Mucosa of descending colon (tissue), 3 donors: ENCODE measurements at places on chromosomes 2 and 18.
A peak's percentile ranks its signal among the peaks of the same experiment; 100 is the strongest.

GRCh38 chr2:65231892-65232477 lies 4.4 kb downstream of the ACTR2 start:
- DNase-seq: no peak

DNA sequence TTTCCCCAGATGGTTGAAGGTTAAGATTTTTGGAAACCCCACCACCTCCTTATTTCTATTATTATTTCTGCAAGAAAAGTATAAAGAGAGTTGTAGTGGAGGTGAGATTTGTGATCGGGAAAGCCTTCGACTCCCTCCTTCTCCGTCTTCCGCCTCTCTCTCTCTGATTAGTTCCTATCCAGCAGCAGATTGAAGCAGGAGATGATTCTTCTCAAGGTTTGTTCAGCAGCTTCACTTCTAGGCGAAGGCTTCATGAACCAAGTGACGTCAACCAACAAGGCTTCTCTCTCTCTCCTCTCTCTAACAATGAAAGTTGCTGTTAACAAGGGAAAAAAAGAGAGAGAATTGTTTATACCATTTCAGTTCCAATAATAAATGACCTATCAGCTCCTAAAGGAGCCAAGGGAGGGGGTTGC lies at the start of gene BAZ2B:
TSS of gene BAZ2B (minus strand) at position 263 of the 416 bp plus-strand sequence. CDS start 137,829 bp downstream, outside the sequence.
- DNase-seq: no peak

DNA sequence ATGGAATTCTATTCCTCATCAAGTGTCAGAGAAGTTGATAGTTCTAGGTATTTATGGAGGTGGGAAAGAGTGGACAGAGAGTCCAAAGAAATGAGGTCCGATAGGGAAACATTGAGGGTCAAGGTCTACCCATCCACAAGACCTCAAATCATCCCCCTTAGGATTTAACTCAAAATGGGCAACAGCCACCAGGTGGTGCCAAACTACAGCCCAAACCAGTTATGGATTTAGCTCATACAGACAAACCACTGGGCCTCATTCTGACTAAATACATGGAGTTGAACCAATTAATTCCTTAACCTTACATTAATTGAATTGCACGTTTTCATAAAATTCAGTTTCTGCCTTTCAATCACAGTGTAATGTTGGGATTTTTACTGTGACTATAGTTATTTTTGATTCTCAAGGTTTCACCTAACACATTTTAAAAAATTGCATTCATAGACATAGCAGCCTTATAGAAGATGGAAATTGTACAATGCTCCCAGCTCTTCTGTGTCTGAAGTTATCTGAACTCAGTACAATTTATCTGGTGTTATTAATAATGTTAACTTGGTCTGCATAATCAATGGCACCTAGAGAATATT lies 98.2 kb upstream of the HNMT start:
- DNase-seq: no peak

DNA sequence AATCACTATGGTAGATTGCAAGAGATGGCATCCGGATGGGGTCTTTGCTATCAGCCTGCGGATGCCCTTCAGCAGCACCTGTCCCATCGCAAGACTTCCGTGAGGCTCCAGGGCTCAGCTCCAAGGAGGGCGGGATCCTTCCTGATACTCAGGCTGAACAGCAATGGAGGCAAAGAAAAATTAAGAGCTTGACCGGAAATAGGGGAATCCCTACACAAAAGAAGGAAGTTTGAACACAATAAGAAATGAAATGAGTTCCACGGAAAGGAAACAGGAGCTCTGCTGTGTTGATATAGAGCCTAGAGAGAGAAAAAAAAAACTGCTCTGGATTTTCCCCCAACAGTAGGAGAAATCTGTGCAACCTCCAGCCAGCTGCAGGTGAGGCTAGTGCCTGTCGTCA lies 91.9 kb downstream of the ARL4C start:
- no peak for DNase-seq

- no peak for DNase-seq
These were observed 592 bp upstream of the CAD start for GRCh38 chr2:27216416-27217137.

- no peak for DNase-seq
These were observed 177.5 kb downstream of the RBM43 start for GRCh38 chr2:151083856-151084795.

DNA sequence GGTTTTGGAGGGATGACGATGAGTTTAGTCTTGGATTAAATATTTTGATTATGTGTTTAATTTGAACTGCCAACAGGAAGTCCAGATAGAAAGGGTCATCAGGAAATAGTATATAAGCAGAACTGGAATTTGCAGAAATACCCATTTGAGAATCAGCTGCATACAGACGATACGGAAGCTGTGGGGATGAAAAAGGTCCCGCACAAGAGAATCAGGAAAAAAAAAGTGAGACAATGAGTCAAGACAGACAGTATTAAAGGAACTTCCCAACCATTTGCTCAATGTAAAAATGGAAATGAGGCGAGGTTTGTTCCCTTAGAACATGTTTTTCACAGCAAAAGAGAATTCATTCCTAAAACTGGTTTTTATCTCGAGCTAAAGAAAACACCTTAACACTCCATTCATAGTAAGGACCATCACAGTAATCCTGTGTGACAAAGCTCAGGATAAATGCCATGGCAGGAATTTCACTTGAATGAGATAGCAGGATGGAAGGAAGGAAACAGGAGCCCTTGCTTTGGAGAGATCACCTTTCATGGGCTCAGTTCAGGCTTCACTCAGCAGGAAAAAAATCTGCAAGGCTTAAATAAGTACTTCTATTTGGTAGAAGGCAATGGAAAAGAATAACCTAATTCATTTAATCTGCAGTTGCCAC lies 29.3 kb downstream of the BCL2 start:
- no peak for DNase-seq

- no peak for DNase-seq
These were observed 211.9 kb upstream of the SMIM21 start for GRCh38 chr18:75639472-75639831.

DNA sequence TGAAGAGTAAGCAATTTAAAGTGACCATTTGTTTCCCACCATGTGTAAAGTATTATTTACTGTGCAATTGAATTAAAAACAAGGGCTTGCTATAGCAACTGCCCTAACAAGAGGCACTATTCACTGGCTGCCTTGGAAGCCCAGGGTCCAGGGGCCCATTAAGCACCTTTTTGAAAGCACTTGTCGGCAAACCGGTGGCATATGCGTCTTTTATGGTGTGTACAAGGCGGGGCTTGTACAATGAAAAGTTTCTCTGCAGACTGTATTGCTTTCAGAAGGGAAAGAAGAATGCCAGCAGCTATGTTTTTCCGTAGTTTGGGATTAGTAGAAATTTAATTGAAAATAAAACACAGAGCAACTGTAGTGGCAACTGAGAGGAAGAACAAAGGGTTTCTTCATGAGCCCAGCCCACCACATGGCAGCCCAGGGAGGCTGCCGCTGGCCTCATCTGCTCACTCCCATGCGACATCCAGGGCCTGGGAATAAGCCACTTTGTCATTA lies 279.5 kb upstream of the PARD3B start:
- no peak for DNase-seq

DNA sequence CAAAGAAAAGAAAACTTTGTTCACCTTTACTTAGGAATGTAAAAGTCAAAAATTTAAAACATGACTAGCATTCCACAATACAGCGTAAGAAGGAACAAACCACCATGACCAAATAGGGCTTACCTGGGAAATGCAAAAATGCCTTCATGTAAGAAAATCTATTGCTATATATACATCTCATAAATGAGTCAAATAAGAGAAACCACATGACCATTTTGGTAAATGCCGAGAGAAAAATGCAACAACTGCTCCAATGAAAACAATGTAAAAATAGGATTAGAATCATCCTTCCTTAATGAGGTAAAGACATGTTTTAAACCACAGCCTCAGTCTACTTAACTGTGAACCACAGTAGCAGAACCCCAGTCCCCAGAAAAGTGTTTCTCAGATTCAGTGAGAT lies 49.4 kb downstream of the TGOLN2 start:
- no peak for DNase-seq

- peak; percentile 83 for DNase-seq
These were observed 28.3 kb upstream of the NT5DC4 start for GRCh38 chr2:112692495-112692911.

GRCh38 chr18:25147877-25148488 lies 204.0 kb downstream of the ZNF521 start:
- DNase-seq: no peak

DNA sequence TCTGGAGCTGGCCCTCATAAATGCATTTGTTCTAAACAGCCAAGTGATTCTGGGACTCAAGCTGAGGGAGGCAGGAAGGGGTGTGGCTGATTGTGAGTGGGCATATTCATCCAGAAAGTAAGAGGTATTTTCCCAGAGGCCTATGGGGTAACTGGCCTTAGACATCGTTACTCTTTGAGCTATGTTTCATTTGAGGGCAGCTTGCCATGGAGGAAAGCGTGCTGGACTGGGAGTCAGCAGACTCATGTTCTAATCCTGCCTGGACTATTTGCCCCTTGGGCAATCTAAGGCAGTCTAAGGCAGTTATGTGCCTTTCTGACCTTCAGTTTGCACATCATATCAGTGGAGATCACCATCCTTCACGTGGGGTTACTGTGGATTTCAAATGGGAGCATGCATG lies 93.5 kb upstream of the SLC14A2 start:
- no peak for DNase-seq

GRCh38 chr2:240328526-240328925 lies 106.9 kb upstream of the GPC1 start:
- no peak for DNase-seq

- DNase-seq: no peak
These were observed 120.7 kb downstream of the CTAGE1 start for GRCh38 chr18:22297008-22297407.

DNA sequence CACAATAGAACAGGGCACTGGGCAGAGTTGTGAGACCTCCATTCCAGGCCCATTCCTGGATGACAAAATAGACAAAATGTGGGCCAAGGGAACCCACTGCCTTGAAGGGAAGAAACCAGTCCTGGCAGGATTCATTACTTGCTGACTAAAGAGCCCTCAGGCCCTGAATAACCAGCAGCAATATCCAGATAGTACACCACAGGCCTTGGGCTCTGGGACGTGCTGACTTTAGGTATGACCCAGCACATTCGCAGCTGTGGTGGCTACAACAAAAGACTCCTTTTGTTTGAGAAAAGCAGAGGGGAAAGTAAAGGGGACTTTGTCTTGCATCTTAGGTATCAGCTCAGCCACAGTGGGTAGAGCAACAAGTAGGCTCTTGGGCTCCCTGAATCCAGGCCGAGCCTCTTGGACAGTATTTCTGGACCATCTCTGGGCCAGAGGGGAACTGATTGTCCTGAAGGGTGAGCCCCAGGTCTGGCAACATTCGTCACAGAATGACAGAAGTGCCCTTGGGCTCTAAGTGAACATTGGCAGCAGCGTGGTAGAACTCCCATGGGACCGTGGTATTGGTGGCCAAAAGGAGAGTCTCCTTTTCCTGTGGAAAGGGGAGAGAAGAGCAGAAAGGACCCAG lies 89.9 kb upstream of the CD226 start:
- DNase-seq: no peak

DNA sequence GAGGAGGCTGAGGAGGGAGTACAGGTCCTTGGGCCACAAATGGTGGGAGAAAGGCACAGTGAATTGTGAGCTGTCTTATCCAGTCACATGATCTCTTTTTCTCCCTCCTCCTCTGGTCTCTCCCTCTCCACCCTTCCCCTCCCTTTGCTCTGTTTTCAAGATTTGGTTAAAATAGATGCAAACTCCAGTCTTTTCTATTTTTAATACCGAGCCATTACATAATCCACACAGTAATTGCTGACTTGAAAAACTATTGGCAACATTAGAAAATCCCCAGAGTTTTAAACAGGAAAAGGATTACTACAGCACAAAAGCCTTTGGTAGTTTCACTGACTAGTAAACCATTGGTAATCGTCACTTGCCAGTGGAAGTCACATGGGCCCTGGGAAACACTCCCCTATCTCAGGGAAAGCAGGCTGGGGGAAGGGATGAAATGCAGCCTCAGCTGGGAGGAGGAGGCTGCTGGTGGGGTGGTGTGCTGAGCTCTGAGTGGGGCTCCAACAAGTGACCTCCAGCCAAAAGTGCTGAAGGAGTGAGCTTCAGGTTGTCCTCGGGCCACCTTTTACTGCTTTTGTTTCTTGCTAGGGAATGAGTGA lies 57.4 kb upstream of the PCBP1 start:
- DNase-seq: peak; percentile 45

DNA sequence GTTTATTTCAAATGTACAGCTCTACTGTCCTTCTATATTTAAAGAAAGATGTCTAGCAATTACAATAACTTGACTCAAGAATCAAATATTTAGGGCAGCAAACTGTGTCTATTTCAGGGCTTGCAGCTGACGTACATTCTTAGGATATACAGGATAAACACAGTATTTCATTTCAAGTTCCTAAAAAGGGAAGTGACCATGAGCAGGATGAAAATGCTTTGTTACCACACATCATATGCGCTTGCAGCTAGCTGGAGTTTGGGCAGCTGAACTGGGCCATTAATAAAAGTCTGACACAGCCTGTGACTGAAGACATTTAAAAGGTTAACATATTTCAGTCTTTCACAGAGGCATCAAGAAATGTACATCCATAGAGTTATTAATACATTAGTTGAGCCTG lies 264.6 kb upstream of the TRIB2 start:
- DNase-seq: no peak

GRCh38 chr2:38935568-38936172 lies 46.0 kb downstream of the ARHGEF33 start:
- no peak for DNase-seq

DNA sequence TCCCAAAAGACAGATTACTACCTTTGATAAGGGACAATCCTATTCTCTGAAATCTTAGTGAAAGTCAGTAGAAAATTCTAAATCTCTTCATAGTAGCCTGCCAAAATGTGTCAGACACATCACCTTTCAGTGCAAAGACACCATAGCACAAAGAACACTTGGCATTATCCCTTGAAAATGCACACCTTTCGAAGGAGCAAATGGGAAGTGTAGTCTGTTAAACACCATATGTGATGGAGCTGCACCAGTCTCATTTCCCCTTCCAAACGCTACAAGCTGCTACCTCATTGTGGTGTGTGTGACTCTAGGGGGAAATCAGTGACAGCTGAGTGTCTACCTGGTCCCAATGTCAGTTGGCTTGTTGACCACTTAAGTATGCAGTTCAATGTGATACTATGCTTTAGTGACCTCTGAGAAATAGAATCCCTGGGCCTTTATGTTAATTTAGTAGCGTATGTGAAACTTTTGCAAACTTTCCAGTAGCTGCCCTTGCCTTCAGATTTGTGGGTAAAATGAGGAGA lies 551.7 kb downstream of the ARHGAP15 start:
- DNase-seq: no peak

- DNase-seq: peak; percentile 88
These were observed 50.1 kb upstream of the LPIN2 start for GRCh38 chr18:3062798-3063680.

GRCh38 chr2:33607251-33607721 lies 8.2 kb upstream of the FAM98A start:
- DNase-seq: no peak

DNA sequence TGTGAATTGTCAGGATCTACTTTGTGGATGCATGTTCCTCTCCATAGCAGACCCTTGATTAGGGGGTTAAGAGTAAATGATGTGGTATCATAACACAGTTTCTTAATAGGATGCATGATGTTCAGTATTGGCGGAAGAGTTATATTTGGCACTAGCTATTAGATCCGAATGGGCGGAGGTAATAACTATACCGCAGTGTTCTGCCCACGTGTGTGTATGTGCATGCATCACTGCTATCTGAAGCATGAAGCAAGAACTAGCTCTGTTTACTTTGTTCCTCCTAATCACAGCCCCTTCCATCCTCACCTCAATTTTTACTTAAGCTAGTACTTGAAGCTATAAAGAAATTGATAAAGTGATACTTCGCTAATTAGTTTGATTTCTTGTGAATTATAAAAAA lies 159.6 kb upstream of the NOSTRIN start:
- DNase-seq: no peak
